ENCODE measurements at places on chromosomes 2 and 18. TPM values are rescaled to one million over a fixed set of nuclear protein-coding genes. Genes with fewer than 3 reads are reported as not detected.

DNA sequence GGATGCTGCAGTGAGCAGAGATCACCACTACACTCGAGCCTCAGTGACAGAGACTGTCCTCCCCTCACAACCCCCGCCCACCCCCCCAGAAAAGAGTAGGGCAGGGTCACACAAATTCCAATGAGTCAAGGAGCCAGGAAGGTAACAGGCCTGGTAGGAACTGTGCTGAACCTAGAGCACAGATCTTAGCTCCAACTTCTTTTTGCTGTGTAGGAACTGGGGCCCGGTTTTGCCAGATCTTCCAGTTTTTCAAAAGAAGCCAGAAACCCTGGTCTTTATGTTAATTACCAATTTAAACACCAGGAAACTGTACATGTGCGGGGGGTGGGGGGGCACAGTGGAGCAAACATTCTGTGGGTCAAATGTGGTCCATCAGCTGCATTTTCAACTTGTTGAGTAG is 71.0 kb downstream of the PRPF40A start:
- ATAC-seq, result no peak

CCDC74A gene
- 16.1 TPM for total RNA-seq

DNA sequence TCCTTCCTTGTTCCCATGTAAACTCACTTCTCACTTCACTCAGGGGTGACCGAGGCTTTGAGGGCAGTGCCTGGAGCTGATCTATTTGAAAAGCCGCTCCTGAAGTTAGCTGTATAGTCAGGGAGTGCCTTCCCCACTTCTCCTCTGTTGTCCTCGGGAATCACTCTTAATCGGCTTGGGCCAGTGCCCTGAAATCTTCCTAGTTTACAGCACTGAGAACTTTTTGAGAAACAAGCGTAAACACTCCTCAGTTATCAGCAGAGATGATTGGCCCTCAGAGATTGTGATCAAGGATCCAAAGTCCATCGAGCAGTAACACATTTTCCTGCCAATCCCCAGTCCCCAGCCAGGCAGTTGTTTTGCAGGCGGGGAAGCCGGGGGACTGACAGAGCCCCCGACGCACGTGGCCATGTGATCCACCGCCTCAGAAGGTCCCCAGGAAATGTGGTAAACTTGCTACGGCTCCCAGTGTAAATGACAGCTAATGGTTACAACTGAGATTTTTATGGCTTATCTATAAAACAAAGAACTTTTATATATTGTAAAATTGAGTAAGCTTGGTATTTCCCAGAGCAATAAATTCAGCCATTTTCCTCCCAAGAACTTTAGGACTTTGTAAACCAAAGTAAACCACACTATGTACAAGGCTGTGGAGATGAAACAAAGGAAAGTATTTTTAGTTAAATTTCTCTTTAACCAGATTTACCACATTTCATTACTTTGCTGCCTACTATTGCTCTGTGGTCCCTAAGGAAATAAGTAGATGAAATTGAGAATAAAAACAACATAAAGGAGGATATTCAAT is 53.5 kb downstream of the C18orf63 start:
- ATAC-seq, result no peak

PARD6G gene
- total RNA-seq, result 8.4 TPM

DNA sequence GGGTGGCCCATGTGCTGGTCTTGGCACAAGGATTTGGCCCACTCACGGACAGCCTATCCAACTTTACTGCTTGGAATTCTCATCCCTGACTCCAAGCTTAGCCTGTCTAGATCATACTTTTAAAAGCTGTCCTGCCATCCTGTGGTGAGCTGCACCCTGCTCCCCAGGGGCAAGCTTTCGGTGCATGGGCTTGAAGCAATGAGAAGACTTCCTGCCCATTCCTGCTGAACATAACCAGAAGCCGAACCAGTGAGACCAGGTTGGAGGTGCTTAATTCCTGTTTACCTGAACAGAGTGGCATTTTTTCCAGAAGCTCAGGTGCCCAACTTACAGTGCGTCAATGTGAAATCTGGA is 154.5 kb downstream of the ANTXR1 start:
- ATAC-seq, result no peak

- ATAC-seq, result no peak
Measured at GRCh38 chr2:157684940-157685466, 56.3 kb upstream of the ACVR1C start.

- ATAC-seq, result no peak
Measured at GRCh38 chr2:65562890-65563289, 130.5 kb upstream of the SPRED2 start.

RND3 gene
- total RNA-seq, result 203 TPM

DNA sequence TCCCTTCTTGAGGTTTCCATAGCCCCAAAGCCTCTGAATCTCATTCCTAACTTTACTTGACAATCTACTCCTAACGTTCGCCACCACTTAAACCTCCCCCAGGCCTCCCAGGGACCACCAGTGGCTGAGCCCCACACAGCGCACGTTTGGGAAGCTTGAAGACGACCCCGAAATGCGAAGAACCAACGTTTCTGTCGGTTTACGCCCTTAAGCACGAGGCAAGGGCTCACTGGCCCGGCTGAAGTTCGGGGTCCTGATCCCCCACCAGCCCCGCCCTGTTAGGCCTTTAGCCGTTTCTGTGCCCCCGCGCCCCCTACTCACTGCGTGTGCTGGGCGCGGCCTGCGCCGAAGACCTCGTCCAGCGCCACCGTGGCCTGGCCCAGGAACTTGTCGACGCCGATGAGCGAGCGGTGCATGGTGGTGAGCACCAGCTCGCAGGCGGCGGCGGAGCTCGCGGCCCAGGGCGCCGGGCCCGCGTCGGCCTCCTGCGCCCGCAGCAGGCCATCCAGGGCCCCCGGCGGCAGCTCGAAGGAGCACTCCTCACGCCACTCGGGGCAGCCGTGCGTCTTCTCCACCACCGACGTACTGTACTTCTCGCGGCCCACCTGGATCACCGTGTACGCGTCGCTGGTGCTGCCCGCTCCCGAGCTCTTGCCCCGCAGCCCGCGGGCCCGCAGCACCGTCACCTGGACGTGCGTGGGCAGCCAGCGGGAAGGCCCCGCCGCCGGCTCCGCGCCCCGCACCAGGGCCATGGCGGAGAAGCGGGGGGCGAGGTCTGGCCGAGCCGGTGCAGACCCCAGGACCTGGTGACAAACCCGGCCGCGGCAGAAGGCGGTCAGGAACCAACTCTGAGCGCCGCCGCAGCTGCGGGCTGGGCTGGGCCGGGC is 479 bp downstream of the RAB11FIP5 start:
- peak; percentile 26 for ATAC-seq

GRCh38 chr18:46727177-46727576 is 29.7 kb downstream of the ST8SIA5 start:
- no peak for ATAC-seq

DNA sequence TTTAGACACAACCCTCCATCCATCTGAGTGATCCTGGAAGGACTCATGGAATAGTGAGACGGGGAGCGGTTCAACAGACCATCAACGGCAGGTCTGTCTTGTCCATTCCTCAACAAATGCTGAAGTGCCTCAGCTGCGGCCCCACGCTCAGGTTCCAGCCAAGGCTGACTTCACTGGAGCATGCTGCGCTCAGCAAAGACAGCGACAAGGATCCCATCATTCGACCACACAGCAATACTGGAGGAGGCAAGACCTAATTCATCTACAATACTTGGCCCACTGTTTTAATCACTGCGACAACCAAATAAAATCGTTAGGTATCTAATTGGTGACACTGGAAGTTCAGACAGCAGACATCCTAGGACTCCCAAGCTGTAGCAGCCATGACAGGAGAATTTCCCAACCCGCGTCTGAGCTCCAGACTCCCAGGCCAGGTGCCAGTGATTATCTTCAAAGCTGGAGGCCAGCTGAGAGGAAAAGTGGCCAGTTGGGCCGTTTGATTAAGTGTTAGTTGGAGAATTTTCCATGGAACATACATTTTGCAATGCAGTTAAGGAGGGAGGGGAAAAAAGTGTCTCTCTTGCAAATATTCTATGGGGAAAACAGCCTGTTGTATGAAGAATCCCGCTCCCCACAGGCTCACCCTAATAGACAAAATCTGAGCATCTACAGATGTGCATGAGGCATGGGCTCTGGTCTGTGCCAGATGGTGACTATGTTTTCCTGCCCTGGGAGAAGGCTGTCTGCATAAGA is 92.5 kb upstream of the SLC35G4 start:
- no peak for ATAC-seq

- no peak for ATAC-seq
Measured at GRCh38 chr18:59921384-59921891, 21.6 kb downstream of the PMAIP1 start.

LBH gene
- total RNA-seq, result 63.1 TPM

MC5R gene
- total RNA-seq, result not detected

TMEFF2 gene
- 7.7 TPM for total RNA-seq

GRCh38 chr2:3624059-3624794 is 29.3 kb downstream of the COLEC11 start:
- no peak for ATAC-seq

DNA sequence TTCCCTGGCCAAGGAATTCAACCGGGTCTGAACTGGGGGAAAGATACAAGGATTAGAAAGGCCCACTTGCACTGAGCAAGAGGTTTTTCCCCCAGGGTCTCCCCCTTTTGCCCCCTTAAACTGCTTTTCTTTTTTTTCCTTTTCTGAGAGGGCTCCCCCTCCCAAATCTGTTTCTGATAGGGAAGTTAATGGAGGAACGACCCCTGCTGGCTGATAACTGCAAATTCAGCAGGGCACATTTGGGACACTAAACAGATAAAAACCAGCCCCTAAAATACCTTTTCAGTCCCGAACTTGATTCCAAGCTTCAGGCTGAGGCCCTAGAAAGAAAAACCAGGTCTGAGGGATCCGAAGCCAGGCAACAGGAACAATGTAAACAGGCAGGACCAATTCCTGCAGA is 1012.4 kb upstream of the CRIM1 start:
- ATAC-seq, result no peak

CENPA gene
- total RNA-seq, result 1.9 TPM

PIEZO2 gene
- total RNA-seq, result 1.9 TPM

- ATAC-seq, result no peak
Measured at GRCh38 chr2:190255676-190256075, 64.0 kb downstream of the HIBCH start.

- ATAC-seq, result no peak
Measured at GRCh38 chr2:64646007-64646880, 7.5 kb downstream of the SERTAD2 start.

- no peak for ATAC-seq
Measured at GRCh38 chr2:39682066-39682692, 16.5 kb downstream of the TMEM178A start.

TGIF1 gene
- total RNA-seq, result 55.8 TPM

- no peak for ATAC-seq
Measured at GRCh38 chr2:127418300-127419111, at the start of gene PROC. TSS of gene PROC (plus strand) at chr2:127418427. CDS start at chr2:127419943, 1,516 bp downstream.

TFCP2L1 gene
- 0.21 TPM for total RNA-seq

FAHD2A gene
- 22.2 TPM for total RNA-seq

DNA sequence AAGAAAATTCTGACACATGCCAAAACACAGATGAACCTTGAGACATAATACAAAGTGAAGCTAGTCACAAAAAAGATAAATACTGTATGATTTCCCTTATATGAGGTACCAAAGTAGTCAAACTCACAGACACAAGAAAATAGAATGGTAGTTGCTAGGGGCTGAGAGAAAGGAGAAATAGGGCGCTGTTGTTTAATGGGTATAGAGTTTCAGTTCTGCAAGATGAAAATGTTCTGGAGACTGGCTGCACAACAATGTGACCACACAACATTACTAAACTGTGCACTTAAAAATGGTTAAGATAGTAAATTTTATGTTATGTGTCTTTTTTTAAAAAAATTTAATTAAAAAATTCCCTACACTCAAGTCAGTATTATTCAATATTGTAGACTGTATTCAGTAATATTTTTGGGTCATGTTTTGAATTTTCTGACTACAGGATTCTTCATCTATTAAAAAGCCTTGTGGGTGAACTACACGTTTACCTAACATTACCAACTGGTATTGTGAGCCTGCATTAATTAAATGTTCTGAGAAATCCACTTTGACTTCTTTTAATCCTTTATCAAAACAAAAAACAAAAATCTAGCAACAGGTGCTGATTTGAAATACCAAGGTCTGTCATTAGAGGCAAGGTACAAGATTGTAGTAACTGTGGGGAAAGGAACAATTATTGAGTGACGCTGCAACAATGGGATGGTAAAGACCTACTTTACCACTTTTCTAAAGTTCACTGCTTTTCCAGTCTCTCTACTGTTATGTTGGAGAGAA is 140.8 kb upstream of the ZFP36L2 start:
- no peak for ATAC-seq

DNA sequence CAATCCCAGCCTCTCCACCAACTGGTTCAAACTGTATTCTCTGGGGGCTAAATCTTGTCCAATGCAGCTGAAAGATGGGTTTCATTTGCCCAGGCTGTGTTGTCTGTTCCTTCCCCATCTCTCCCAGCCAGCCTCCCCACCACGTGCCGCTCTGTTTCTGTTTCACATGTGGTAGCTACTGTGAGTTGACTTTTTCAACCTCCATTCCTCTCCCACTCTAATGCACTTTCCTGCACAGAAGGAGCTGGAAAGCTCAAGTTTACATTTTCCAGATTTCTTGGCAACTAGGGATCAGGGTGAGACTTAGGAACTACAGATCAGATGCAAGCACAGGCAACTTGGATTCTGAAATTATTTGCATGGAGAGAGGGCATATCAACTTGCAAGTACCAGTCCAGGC is 19.0 kb upstream of the NPAS2 start:
- ATAC-seq, result no peak

- ATAC-seq, result no peak
Measured at GRCh38 chr2:67075530-67076238, 321.4 kb upstream of the ETAA1 start.

DNA sequence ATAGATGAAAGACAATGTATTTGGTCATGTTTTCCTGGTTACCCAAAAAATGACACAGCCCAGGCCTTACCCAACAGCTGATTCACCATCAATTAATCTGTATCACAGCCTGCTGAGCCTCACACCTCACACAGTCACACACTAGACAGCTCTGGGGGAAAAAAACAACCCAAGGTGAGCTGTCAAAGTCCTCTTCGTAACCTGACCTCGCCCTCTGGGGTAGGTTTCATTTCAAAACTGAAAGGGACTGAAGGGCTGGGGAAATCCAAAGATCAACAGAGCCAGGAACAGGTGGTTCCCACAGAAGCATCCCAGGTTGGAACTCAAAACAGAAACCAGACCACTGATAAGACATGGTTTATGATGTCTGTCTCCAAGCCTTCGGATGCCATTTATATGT is 18.2 kb upstream of the PCBP1 start:
- no peak for ATAC-seq

GRCh38 chr2:72895759-72896281 is 8.6 kb downstream of the SPR start:
- ATAC-seq, result peak; percentile 66

- ATAC-seq, result peak; percentile 68
Measured at GRCh38 chr2:175282300-175282699, 100.8 kb upstream of the ATP5MC3 start.

GRCh38 chr2:106105151-106105922 is 88.8 kb downstream of the UXS1 start:
- no peak for ATAC-seq

DNA sequence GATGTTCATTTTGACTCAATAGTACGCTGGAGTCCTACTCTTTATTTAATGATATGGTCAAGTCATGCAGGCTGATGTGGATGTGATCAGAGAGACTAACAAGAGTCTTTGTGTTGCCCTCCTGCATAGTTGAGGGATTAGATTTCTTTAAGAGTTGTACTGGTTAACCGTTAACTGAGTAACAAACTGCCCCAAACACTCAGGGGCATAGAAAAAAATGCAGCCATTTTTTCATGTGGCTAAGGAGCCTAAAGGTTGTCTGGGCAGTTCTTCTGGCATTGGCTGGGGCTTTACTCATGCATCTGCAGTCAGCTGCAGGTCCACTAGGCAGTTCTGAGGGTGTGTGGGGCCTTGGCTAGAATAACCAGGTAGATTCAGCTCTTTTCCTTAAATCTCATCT is 32.5 kb downstream of the DOCK10 start:
- ATAC-seq, result no peak
